ENCODE measurements at places on chromosomes 3 and 15.

DNA sequence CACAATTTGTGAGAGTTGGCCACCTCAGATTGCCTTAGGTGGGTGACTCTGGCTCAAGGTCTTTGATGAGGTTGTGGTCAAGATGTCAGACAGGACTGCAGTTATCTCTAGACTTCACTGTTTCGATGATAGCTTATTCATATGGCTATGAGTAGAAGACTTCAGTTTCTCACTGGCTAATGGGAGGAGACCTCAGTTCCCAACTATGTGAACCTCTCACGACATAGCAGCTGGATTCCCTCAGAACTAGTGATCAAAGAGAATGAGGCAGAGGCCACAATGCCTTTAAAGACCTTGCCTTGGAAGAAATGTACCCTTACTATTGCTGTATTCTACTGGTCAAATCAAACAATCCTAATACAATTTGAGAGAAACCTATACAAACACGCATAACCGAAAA, 607.5 kb upstream of the ROBO2 start:
- DNase-seq, result no peak

DNA sequence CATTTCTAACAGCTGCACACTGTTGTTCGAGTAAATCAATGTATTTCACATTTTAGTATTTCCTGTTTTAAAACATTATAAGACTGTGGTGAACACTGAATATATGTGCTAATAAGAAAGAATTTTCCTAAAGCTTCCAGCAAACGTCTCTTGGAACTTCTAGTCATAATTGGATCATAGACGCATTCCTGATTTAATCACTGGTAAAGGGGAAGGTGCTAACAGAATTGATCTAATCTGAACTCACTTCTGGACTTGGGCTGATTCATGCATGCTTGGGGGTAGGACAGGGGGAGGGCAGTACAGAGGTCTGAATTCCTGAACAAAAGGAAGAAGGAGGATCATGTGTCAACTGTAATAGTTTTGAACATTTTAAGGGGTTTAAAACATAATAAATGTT, 7.3 kb upstream of the LEKR1 start:
- peak; percentile 32 for DNase-seq

GRCh38 chr15:69652293-69652692, 199.7 kb downstream of the RPLP1 start:
- no peak for DNase-seq

DNA sequence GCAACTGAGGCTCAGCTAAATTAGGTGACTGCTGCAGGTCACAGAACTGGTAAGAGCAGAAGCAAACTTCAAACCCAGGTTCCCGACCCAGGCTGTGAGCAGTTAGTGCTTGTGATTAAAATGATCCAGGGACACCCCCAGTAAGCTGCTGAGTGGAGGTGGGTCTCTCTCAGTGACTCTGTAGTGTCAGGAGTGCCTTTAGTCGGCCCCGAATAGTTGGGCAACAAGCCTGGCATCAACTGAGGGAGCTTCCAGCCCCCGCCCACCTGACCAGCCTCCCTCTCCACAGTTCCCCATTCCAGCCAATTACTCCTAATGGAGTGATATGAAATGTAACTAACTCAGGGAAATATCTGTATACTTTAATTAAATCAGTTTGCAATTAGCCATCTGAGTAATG, 168.0 kb upstream of the SMAD3 start:
- DNase-seq, result no peak
